ENCODE measurements at places on chromosomes 5 and 9.

DNA sequence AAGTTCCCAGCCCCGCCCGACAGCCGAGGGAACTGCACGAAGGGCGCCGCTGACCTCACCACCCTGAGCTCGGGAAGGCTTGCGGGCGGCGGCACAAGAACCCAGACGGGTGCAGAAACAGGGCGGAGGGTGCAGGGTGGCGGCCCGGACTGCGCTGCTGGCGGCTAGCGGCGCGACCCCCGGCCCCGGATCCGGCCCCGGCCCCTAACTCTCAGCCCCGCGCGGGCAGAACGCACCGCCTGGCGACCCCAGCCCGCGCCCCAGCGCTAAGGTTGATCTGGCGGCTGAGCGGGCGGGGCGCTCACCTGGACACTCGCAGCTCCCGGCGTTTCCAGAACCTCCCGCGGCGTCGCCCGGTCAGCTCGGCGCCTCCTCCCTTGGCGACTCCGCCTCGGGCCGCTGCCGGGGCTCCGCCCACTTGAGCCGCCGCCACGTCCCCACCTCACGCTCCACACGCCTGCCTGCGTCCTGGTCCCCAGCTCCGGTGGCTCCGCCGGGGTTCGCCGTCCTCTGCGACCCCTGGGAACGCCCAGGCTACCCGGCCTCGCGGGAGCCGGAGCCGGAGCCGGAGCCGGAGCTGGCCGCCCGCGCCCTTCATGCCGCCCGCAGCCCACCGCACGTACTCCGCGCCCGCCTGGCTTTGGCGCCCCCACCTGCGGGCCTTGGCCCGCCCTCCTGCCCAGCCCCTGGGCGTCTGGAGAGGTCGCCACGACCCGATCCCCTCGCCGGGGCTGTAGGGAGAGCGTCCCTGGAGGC is at the start of gene P4HA2:
Gene P4HA2 (minus strand): TSS at position 369 of the 756 bp plus-strand sequence. CDS start 9,227 bp downstream, outside the sequence.
- peak; percentile 84 for DNase-seq

GRCh38 chr5:77117161-77117560 is 30.1 kb upstream of the ZBED3 start:
- no peak for DNase-seq

DNA sequence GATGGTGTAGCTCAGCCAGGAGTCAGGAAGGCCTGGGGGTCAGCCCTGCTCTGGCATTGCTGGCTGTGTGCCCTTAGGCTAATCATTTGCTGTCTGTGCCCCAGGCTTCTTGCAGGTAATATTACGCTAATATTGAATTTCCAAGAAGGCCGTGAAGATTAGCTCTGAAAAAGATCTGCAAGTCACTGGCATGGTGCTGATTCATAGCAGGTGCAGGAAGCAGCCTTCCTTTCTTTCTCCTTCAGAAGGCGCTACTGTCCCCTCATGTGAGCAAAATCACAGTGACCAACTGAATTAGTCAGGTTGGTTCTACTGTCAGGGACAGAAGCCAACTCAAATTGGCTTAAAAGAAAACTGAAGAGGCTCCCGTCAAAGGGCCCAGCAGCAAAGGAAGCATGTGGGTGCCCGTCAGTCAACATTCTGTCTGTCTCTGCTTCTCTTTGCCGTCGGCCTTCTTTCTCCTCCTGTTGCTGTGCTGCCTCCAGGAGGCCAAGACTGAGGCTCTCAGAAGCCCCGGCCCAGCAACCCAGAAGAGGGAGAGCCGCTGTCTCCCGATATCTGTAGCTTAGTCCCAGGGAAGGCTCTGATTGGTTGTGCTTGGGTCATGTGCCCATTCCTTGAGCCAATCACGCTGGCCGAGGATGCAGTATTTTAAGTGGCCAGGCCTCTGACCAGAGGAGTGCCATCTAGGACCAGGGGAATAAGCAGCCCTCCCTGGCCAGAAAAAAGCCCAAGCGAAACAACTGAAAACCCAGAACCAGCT is 67.8 kb upstream of the NEURL1B start:
- DNase-seq, result no peak

DNA sequence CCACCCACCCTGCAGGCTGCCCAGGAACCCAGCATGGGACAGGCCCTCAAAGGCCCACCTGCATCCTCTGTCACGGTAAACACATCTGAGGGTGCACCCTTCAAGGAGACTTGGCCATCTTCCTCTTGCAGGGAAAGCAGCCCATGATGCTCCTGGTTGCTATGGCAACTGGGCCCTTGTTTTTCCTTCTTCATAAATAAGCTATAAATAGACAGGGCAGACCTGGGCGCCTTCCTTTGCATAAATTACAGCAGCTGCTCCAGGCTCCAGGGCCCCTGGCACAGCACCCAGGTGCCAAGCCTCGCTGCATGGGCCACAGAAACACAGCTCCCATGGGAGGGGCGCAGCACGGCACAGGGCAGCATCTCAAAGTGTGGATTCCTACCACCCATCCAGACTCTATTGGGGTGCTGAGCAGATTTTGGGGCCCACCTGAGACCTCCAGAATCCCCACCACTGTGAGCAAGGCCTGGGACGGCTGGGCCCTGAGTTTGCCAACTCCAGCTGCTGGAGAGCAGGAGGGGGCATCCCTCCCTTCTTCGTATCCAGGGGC is 5.8 kb upstream of the PSMB7 start:
- no peak for DNase-seq

DNA sequence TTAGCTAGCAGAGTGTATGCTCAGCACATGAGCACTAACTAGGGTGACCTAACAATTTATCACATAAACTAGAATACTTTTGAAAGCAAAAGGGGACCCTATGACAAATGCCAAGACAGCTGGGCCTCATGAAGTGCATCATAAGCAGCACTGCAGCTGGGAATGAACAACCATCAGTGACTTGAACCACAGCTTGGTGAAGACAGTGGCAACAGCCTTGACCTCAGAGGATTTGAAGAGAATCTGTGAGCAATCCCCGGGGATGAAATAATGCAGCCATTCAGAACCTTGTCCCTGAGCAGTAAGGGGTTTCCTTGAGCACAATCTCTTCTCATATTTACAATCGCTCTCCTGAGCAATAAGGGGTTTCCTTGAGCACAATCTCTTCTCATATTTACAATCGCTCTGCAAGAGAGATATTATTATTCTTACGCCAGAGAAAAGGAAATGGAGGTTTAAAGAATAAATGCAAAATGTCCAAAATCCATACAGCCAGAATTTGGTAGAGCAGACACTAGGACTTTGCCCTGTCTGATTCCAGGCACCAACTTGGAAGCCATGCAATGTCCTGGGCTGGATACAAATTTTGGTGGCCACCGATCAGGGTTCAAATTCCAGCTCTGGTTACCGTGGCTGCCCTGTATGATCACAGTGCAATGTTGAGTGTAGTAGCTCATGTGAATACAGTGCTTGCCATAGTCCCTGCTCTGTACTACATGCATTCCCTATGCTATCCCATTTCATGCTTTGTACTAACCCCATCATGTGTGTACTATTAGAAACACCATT is 846 bp upstream of the NSG2 start:
- DNase-seq, result no peak

- no peak for DNase-seq
These were observed 27.1 kb upstream of the FAM240B start for GRCh38 chr9:38747067-38747466.

DNA sequence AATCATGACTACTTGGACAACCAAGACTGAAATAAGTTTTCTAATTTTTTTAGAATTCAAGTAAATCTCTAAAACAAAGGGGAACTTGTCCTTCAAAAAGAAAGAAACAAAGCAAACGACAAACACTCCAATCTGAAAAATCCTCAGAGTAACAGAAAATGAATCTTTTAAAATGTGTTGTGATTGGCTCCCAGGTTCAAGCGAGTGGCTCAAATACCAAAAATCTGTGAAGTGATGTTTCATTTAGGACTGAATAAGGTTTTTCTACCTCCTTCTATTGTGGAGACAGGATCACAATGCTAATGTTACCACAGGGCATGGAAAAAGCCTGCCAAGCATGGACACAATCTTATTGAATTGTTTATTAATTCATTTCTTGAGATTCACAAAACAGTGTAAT is 415.7 kb downstream of the RAB3C start:
- DNase-seq, result no peak

DNA sequence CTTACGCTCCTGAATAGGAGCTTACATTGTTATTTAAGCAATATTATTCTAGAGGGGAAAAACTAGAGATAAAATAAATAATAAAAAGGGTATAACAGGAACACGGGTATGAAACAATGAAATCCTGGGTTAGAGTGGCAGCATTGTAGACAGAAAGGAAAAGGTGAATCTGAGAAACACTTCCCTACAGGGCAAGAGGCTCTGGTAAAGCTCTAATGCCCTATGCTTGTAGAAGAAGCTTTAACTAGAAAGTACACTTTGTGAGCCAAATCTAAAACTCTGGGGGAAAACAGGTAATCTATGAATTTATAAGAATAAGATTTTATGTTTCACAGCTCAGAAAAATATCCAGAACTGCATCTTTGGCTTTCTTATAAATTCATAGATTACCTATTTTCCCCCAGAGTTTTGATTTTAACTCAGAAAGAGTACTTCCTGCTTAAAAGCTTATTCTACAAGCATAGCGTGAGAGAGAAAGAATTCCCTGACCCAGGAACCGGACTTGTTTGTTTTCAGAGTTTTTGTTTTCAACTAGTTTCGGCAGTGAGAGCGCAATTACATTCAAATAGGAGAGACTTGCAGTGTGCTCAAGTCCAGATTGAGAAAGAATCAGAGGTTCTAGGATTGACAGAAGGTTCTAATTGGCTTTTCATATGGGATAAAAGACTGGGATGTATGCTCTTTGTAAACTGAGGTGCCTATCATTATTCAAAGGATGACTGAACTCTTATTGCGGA is 651.0 kb upstream of the RORB start:
- no peak for DNase-seq

GRCh38 chr9:76441551-76442322 is 17.2 kb upstream of the GCNT1 start:
- DNase-seq, result peak; percentile 89

DNA sequence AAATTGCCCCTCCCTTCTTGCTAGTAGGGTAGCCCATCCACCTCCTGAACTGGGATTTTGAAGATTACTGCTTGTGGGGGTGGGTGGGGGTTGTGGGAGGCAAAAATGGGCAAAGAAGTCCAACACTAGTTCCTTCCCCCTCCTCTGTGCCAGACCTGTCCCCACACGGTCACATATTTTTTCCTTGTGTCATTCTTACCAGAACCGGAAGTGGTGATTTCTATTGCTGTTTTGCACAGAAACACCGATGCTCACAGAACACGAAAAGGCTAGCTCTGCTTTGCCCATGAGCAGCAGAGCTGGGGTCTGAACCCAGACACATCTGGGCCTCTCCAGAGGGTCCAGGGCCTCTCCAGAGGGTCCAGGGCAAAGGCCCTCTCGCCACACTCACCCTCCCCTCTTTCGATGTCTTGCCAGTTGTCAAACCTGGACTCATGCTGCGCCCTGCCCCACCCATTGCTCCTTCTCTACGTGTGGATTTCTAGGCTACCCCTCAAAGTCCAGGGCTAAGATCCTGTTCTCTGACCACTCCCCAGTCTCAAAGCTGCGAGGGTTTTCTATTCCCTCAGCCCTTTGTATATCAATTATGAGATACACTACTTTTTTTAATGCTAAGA is 264.4 kb upstream of the MSX2 start:
- peak; percentile 10 for DNase-seq

DNA sequence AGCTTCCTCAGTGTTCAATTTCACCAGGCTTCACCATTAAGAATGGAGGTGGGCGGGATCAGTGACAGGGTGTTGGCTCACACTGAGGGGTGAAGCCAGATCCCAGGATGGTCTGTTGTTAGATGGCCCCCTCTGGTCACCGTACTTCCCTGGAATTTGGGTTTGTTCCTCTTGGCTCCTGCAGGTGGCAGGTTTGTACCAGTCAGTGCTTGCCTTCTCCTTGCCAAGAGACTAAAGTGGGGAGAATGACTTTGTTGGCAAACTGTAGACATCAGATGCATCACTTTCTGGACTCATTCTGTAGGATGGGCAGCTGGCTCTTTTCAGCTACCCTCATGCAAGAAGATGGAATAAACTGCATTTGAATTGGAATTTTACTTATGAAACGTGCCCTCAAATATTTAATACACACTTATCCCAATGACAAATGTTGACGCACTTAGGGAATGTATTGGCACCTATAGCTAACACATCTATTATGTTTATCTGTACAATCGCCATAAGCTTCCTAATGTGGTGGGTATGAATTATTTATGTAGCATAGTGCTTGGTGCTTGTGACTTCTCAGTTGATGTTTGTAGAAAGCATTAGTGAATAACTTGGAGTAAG is 31.4 kb upstream of the ANKRD55 start:
- DNase-seq, result peak; percentile 79

DNA sequence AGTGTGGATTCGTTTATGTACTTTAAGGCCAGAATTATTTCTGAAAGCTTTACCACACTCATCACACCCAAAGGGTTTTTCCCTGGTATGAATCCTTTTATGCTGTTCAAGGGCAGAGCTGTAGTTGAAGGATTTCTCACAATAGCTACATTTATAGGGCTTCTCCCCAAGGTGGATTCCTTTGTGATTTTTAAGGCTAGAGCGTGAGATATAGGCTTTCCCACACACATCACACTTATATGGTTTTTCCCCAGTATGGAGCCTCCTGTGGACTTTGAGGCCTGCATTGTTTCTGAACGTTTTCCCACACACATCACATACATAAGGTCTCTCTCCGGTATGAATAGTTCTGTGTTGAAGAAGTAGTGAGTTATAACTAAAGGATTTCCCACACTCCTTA is 11.2 kb downstream of the ZFP62 start:
- no peak for DNase-seq

GRCh38 chr5:77186652-77187370 is 23.7 kb upstream of the PDE8B start:
- no peak for DNase-seq

- DNase-seq, result no peak
These were observed 40.2 kb downstream of the LRSAM1 start for GRCh38 chr9:127491516-127491915.

DNA sequence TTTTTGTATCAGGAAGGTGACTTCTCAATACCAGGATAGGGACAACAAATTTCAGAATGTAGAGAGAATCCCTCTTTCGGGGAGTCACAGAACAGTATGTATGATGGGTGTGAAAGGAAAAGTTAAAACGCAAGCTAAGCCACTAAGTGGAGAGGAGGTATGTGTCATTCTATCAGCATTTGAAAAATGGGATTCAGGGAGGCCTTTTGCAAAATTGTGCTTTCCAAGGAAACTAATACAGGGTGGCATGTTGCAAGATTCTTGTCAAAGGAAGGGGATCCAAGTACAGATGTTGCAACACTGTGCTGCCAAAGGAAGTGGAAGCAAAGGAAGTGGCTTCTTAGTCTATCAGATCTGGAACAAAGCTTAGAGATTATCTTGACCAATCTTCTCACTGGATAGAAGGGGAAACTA is 12.6 kb upstream of the TNIP1 start:
- peak; percentile 98 for DNase-seq

DNA sequence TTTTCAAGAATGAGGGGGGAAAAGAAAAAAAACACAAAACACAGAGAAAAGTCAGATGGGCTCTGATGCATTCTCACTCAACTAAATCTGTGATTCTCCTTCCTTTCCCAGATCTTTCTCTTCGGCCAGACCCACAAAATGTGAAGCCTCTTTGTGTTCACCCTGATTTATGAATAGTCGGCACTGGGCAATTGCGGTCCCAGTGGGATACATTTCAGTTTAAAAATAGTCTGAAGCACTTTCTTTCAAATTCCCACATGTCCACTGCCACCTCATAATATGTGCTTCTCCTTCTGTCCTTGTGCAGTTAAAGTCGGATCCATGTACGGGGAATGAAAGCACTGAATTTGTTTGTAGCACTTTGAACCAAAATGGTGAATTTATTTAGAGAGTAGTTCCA is 995.4 kb upstream of the WWC1 start:
- no peak for DNase-seq

Measured in ELR (cell line).